CD4-positive, alpha-beta T cell (primary cell): ENCODE measurements at places on chromosomes 6 and 20. TPM values are rescaled to one million over a fixed set of nuclear protein-coding genes. Genes with fewer than 3 reads are reported as not detected.

The C4A gene
- total RNA-seq, result 4.2 TPM

The PROKR2 gene
- not detected for total RNA-seq

The WFDC5 gene
- total RNA-seq, result not detected

The PROCR gene
- total RNA-seq, result 0.61 TPM

The ENPP4 gene
- total RNA-seq, result 4.3 TPM
